ENCODE measurements at places on chromosomes 12 and 14.

DNA sequence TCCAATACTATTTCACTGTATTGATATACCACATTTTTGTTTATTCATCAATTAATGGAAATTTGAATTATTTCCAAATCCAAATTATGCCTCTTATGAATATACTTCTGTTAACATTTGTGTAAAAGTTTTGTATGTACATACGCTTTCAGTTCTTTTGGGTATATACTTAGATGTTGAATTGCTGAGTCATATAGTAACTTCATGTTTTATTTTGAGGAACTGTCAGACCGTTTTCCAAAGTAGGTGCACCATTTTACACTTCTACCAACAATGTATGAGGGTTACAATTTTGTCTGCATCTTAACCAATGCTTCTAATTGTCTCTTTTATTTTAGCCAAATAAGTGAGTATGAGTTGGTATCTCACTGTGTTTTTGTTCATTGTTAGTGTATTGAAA lies 10.2 kb upstream of the CCER1 start:
- no peak for DNase-seq

DNA sequence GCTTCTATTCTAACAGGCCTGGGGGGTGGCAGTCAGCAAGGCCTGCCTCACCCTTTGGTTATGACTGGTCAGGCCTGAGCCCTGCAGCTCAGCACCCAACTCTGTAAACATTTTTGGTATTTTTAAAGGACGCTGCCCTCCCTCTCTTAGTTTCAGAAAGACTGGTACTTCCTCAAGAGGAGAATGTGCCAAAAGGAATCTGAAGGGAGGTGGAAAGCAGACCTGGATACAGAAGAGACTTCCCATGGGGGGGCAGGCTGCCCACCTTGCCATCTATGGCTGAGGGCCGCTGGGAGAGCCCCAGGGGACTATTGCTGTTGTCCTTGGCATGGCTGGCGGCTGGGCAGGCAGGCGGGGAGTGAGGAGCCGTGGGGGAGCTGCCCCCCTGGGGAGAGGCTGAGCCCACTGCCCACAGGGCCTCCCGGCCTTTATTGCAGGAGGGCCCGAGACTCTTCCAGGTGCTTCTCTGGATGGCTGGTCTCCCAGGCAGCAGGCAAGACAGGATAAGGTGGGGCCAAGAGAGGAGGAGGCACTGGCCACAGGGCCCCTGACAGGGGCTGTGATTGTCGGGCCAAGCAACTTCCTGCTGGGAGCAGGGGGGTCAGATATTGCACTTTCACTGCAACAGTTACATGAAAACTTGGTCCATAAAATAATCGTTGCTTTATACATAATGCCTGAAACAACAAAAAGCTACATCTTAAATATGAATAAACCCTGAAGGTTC lies 3.5 kb downstream of the ARL6IP4 start:
- peak; percentile 19 for DNase-seq

GRCh38 chr14:74297986-74298385 lies 4.7 kb downstream of the ABCD4 start:
- DNase-seq, result no peak

- DNase-seq, result no peak
These were observed 19.2 kb upstream of the GXYLT1 start for GRCh38 chr12:42163913-42164312.

DNA sequence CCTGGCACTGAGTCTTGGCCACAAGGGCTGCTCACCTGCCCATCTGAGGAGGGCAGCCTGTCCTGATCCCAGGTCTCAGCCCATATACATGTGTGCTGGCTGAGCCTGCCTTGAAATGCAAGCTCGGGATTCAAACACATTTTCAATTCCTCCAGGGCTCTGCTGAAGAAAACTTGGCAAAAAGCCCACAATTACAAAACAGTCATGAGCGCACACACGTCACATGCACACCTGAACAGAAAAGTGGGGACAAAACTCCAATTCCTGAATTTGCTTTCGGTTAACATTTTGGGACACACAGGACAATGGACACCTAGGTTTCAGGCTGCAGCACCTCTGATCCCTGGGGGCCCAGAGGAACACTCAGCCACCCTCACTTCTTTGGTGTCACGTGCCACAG lies 113.9 kb downstream of the RBM19 start:
- no peak for DNase-seq

DNA sequence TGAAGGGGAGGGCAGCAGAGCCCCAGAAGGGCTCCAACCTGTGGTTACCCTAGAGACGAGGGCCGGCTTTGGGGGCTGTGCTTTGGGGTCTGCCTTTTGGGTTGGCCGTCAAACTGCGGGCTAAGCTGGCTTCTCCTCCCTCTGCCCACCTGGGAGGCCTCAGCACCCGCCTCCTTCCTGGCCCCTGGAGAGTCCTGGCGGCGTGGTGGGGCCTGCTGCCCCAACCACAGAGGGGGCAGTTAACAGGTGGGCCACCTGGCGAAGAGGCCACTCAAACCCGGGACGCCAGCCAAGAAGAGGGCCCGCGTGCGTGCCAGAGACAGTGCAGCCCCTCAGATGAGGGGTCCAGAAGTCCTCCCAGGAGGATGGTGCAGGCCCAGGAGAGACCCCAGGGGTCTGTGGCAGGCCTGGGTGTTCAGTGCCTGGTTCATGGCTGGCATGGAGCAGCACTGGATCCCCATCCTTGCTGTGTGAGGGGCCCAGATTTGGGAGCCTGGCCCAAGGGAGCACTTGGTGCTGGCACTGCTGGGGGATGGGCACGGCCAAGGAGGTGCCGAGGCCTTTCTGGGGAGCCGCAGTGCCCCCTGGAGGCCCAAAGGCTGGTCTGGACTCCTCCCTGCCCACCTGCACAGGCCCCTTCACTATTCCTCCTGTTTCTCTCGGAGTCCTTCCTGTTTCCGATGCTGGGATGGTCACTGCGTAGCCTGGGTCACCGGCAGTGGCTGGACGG lies 48.8 kb downstream of the LRCOL1 start:
- peak; percentile 42 for DNase-seq

DNA sequence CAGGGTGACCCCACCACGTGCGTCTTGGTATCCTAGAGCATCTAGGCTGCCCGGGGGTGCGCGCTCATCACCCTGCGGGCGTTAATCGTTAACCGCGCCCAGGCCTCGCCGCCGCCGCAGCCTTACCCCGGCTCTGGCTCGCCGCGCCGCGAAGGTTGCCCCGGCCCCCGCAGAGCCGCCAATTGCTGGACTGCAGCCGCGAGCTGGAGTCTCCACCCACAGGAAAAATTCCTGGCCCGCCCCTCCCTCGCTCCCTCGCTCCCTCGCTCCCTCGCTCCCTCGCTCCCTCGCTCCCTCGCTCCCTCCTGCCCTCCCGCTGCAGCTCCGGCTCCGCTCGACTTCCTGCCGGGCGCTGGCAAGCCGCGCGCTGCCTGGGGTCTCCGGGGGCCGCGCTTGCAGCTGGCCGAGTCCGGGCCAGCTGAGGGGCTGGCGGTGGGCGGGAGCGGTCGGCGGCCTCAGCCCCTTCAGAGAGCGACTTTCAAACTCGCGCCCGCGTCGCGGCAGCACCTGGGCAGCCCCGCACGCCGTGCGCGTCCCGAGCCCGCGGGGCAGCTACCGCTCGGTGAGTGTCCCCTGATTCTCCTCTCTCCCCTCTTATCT lies at the start of gene PLEKHG3:
TSS of gene PLEKHG3 (plus strand) at position 282 of the 600 bp plus-strand sequence. CDS start 23,208 bp downstream, outside the sequence.
- peak; percentile 51 for DNase-seq

DNA sequence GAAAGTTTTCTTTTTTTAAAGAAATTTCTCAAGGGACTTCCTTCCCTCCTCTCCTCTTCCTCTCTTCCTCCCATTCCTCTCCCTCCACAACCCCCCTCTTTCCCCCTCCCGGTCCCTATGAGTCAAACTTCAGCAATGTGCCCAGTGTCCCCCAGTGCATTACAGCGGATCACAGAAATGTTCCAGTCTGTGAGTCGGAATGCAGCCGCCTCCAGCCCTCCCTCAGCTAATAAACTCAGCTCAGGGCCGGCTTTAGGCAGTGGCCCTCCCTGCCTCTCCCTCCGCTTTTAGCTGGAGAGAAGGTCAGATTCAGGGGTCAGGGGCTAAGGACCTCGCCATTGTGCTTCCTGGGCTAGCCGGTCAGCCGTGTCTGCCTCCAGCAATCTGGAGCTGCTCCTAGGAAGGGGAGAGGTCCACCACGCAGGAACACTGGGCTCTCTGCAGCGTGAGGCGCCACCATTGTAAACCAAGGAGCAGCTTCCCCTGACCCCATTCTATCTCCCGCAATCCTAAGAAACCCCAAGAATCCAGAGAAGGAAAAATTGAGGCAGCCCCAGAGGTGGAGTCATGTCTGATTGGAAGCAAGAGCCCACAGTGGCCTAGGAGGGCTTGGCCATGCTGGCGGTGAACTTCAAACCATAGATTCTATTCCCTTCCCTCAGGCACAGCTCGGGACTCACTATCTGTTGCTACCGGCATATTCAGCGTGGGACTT lies 1.1 kb upstream of the HDAC7 start:
- no peak for DNase-seq

DNA sequence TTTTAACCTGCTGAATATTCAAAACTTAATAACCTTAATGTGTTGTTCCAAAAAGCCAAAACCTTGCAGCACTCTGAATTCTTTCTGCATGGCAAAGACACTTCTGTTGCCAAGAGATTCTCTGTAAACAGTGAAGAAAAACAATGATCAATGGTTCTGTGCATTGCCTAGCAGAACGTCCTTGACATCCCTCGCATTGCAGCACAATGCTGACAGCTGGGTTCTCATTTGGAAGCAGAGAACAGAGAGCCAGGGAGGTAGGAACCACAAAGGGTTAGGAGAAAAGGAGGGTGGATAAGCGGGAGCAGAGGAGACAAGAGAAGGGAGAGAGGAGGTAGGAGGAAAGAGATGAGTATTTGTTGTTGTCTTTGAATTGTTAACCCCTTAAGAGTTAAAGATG lies 501.1 kb downstream of the NAV3 start:
- no peak for DNase-seq

DNA sequence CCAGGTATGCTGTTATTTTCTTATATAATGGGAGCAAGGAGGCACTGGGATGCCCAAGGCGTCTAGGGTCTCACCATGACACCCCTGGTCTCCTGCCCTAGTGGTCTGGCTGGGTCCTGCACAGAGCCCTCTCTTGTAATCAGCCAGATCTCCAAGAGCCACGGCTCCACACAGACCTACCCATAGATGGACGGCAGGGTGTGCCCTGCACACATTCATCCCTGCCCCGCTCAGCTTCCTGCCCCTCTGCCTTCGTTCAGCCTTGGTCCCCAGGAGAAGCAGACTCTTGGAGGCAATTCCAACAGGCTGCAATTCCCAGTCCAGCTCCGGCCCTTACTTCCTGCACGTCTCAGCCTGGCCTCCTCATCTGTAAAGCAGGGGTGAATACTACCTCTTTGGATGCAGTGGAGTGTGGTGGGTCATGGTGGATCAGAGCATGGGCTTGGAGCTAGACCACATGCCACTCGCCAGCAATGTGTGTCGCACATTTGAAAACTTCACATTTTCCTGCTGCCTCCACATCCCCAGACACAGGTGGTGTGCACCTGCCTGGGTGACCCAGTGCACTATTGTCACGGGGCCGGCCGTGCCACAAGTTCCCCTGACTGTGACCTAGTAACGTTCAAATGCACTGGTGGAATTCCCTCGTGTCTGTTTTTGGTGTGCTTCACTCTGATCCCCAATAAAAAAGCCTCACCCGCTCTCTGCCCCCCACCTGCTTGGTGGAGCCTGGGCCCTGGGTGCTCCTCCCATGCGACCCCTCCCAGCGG lies 171.1 kb upstream of the PRMT8 start:
- no peak for DNase-seq

DNA sequence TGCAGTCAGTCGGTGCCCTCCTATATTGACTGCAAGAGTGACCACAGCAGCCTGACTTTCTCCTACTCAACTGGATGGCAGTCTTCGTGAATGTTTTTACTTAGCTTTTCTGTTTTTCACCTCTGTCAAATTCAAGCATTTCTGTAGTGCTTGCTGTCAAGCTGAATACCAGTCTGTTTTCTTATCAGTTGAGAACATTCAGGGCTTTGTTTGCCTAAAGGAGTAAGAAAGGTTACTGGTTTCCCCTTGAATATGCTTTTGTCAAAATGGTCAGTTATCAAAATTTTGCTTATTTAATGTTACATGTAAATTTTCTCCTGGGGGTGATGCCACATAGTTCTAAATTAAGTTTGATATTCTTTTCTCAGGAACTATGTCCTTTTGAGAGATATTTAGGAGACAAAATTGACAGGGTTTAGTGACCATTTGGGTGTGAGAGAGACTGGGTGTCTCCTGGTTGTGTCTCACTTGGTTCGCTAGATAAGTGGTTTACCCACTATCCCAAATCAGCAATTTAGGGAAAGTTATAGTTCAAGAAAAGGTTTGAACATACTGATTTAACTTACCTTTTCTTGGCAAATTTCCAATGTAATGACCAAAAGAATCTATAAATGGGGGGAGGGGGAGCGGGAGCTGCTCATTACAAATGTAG lies 366.3 kb downstream of the TMTC2 start:
- DNase-seq, result no peak

GRCh38 chr14:63078569-63078968 lies 33.3 kb upstream of the KCNH5 start:
- no peak for DNase-seq

- DNase-seq, result no peak
These were observed 96.2 kb downstream of the FIGNL2 start for GRCh38 chr12:51752234-51752889.

DNA sequence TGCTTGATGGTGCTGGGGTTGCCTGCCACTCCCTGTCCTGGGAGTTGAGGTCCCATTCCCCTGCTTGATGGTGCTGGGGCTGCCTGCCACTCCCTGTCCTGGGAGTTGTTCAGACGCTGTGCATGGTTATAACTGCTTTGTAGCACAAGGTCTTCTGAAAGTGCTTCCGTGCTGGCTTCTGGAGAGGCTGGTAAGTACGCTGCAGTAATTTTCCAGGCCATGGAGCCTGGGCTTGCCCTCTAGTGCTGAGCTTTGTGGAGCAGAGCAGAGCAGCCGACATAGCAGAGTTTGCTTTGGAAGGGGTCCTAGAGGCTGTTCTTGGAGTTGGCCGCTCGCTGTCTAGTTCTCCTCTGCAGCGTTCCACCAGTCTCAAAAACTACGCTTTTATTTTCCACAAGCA lies 6.3 kb downstream of the B4GALNT3 start:
- DNase-seq, result no peak

- DNase-seq, result no peak
These were observed 328.3 kb downstream of the TMEM121 start for GRCh38 chr14:105854600-105855245.

GRCh38 chr14:105281371-105282097 lies 19.3 kb downstream of the BRF1 start:
- DNase-seq, result peak; percentile 63

GRCh38 chr12:62703011-62703380 lies 232.0 kb downstream of the PPM1H start:
- DNase-seq, result peak; percentile 37

DNA sequence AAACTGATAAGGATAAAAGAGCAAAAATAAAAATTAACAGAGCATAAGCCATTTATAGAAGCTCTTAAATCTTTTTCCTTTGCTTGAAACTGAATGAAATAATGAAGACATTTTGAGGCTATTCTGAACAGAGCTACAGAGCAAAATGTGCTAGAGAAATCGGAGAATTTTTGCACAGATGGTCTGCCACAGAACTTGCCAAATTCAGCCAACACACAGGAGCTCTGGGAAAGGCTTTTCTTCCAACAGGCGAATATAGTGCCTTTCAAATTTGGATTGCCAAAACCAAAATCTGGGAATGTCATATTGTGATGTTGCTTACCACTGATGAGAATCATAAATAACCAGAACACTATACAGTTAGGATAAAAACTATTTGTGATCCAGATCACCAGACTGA lies 406.3 kb downstream of the RPL10L start:
- no peak for DNase-seq
